ENCODE measurements at places on chromosomes 2 and 18.

DNA sequence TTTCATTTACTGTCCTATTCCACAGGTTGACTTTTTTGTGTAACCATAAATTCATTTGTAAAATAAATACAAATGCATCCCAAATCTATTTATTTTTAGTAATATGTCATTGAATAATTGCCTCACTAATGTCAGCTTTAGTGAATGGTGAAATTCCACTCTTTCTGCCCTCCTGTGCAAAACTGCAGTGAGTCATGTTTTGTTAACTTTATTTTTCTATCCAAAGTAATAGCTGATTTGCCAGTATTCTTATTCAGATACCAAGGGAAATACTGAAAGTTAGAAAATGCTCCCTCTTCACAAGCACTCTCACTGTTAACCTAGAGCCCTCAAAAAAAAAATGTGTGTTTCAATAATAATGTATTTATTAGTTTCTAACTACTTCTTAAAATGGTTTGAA, 322.8 kb downstream of the RIT2 start:
- no peak for DNase-seq

- DNase-seq, result no peak
Observed at GRCh38 chr2:168574856-168575630, 119.0 kb downstream of the CERS6 start.

DNA sequence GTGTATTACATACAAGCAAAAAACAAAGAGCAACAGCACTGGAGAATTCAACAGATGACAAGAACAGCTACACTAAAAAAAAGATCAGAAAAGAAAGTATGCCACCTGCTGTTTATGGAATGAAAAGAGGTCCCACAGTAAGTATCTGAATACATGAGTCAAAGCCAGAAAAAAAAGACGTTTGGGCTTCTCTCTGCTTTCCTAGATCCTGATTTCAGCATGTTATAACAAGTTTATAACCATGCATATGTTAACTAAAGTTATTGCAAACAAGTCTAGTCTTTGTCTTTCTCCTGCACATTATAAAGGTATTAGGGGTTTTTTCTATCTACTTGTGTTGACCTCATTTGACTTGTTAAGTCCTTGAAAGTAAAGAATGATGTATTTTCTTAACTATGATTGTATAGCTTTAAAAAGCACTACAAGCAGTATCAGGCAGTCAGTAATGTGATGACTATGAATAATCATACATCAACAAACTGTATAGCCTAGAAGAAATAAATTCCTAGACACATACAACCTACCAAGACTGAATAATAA, 108.5 kb upstream of the COL5A2 start:
- DNase-seq, result peak; percentile 53

GRCh38 chr2:41881249-41881648, 166.6 kb upstream of the PKDCC start:
- DNase-seq, result no peak

DNA sequence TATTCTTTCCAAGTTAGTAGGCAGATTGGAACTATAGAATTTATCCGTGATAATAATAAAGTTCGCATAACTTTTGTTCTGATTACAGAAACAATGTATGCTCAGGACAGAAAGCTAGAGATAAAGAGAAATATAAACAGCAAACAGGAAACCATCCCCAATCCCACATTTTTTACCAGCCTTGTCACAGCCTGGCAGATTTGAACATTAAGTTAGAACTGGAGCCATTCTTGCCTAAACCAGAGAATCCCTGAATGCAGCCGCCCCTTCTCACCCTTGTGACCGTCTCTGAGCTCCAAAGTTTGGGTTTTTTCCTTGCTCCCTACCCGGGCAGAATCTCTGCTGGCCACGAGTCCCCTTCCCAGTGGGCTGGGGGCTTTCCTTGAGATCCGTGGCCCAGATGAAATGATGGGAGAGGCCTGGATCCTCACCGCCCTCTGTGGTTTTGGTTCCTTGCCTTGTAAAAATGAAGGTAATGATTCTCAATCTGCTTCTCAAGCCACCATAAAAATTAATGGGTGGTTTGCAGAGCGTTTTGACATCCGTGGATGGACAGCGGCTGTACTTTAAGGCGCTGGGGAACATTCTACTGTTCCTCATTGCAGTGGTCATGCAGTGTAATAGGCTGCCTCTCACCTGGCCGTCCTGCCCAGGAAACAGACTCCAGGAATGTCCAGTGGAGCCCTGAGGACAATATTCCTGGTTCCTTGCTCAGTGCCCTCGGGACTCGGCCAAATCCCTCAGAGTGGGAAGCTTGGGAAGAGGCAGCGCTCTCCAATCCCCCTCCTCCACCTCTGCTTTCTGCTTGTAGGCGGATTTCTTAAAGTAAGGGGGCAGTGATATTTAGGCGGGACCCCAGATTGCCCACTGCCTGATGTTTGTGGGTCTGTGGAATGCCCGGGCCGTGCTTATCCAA, 1.6 kb downstream of the SH3BP4 start:
- DNase-seq, result no peak

DNA sequence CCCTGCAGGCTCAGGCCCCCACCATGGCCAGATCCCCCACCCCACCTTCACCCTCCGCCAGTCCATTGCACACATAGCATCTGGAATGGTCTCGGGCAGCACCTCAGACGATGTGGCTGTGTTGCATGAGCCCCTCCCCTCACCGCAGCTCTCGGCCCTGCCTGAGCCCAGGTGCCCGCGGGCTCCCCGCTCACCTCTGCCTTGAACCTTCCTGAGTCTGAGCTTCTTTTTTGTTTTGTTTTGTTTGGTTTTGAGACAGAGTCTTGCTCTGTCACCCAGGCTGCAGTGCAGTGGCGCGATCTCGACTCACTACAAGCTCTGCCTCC, 20.1 kb downstream of the RRM2 start:
- no peak for DNase-seq

GRCh38 chr2:36507408-36507812, 90.6 kb downstream of the FEZ2 start:
- DNase-seq, result peak; percentile 35
